ENCODE measurements at places on chromosomes 7 and 10. TPM values are rescaled to one million over a fixed set of nuclear protein-coding genes. Genes with fewer than 3 reads are reported as not detected.

DNA sequence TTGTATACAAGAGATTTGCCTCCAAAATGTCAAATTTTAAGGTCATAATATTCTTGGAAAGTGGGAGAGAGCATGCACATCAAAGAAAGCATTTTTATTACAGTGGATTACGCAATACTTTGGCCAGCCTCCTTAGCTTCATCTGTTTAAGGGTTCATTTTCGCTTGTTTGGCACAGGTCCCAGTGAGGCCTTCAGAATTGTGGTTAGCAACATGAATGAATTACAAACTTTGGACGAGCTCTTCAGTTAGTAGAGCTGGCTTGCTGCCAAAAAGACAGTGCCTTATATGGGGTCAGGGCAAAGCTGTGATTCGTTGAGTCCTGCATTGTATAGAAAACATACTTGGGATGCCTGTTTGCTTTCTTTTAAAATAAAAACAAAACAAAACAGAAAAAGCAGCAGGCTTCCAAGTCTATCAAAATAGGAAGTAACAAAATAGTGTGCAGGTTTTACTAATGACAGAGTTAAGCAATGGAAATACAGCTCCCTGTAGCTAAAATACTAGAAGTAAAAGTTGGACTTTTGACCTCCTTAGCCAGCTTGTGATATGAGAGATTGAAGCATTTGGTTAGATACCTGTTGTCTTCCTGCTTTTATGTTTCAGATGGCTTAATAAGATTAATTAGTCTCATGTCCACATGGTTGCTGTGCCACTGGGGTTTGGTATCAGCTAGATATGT is 190.8 kb downstream of the MLLT10 start:
- peak; percentile 89 for DNase-seq

- DNase-seq: no peak
These were observed 46.9 kb upstream of the GPAM start for GRCh38 chr10:112230325-112230988.

DNA sequence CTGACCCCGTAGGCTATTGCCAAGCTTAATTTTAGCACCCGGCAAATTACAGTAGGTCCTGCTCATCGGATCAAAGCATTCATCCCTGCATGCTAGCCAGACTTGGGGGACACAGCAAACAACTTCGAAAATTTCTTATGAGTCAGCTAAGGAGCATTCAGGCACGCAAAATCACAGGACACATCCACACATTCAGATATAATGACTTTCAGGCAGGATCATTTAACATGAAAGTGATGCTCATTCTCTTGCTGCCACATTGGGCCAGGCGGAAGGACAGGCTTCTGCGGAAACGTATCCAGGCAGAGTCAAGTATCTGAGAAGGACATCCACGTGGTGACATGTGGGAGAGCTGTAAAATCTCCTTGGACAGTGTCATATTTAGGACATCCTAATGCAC is 474.0 kb upstream of the NRP1 start:
- DNase-seq: no peak

Gene SLC18A2
- total RNA-seq: 0.64 TPM

DNA sequence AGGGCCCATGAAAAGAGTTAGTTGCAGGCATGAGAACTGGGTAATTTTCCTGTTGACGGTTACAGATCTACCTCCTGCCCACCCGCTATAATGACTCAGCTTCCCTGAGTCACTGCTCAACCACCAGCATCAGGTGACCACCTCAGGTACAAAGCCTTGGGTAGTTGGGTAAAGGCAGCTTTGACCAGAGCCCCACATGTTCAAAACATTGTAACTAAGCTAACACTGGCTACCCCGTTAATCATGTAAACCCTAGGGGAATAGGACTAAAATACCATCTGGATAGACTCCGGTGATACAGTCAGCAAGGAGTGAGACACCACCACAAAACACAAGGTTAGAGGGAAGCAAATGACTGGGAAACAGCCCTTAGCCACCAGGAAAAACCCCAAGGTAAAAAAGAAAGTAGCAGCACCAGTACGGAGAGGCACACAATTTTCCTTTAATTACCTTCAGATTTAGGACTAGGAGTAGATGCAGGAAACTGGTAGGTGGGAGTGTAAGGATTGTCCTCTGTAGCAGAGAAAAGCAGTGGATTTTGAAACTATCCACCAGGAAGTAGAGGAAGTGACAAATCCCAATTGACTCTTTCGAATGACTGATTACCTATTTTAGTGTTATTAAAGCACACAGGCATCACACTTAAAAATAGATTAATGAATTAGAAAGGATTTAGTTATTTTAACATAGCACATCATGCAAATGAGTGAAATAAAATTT is 103.5 kb upstream of the PDLIM1 start:
- no peak for DNase-seq

GRCh38 chr10:22626784-22627183 is 87.6 kb downstream of the PIP4K2A start:
- no peak for DNase-seq

DNA sequence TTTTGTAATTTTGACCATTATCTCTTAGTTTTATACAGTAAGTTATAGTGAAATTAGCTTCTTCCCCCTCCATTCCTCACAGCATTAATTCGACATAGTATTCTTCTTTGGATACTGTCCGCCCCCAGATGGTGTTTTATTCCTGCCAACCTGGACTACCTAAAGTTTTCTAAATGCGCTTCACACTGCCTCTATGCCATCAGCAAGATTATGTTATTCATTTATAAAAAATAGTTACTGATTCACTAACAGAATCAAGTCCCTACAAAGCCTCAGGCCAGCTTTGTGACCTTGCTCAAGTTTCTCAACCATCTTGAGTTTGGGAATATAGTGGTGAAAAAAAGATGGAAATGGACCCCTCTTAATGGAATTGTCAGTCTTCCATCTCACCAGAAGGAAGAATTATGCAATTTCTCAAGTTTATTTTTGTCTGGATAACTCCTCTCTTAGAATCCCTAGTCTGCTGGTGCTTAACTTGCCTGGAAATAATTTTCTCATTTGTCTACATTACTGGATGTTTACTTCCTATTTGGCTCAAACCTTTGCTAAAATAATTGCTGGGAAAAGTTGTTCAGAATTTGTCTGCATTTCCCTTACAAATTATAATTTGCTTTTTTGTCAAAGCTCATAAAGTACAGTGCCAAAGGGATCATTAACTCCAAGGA is 16.7 kb upstream of the FGL2 start:
- DNase-seq: no peak

- DNase-seq: no peak
These were observed 159.0 kb upstream of the UNC5B start for GRCh38 chr10:71053169-71053895.

GRCh38 chr10:60644436-60645130 is 133.7 kb upstream of the CDK1 start:
- no peak for DNase-seq

Data from transverse colon (tissue), 4 donors.